ENCODE measurements at places on chromosomes 6 and 20.

DNA sequence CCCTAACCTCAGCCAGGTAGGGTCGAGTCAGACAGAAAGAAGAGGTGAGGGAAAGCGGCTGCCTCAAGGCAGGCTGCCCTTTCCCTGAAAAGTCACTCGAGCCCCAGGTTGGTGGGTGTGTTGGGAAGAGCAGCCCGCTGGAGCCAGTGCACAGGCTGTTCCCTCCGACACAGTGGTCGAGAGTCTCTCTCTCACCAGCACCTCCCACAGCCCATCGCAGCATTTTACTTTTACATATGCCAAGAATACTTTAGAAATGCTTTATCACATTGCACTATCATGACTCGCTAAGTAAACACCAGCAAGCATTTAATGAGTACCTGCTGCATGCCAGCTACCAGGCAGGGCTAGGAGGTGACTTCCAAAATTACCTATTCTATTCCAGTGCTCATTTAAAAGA, 1.7 kb downstream of the PRPH2 start:
- peak; percentile 53 for DNase-seq

- DNase-seq, result peak; percentile 45
These were observed 46.8 kb downstream of the PYGB start for GRCh38 chr20:25294459-25295385.

GRCh38 chr6:74073429-74073828, 377.4 kb downstream of the CD109 start:
- DNase-seq, result peak; percentile 58

DNA sequence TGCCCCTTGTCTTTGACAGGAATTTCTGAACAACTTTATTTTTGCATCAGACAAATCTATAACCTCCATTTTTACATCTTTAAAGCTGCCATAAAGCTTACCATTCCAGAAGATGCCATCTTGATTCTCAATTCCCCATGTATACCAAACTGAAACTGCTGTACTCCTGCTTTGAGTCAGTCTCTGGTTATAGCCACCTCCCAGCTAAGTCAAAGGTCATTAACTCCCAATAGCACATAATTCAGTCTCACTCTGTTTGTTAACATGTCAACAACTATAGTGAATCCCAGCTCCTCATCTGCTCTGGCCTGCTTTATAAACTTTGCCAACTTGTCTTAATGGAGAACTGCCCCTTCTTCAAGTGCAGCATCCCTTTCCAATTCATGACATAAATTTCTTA, 343.6 kb downstream of the FRK start:
- DNase-seq, result no peak

GRCh38 chr20:35947489-35947888, 6.8 kb downstream of the SCAND1 start:
- DNase-seq, result peak; percentile 38

GRCh38 chr6:134634966-134635365, 314.9 kb downstream of the ALDH8A1 start:
- no peak for DNase-seq

GRCh38 chr20:41080866-41081265, 52.2 kb downstream of the TOP1 start:
- DNase-seq, result no peak

- no peak for DNase-seq
These were observed 15.5 kb downstream of the ZNF831 start for GRCh38 chr20:59178983-59179595.

DNA sequence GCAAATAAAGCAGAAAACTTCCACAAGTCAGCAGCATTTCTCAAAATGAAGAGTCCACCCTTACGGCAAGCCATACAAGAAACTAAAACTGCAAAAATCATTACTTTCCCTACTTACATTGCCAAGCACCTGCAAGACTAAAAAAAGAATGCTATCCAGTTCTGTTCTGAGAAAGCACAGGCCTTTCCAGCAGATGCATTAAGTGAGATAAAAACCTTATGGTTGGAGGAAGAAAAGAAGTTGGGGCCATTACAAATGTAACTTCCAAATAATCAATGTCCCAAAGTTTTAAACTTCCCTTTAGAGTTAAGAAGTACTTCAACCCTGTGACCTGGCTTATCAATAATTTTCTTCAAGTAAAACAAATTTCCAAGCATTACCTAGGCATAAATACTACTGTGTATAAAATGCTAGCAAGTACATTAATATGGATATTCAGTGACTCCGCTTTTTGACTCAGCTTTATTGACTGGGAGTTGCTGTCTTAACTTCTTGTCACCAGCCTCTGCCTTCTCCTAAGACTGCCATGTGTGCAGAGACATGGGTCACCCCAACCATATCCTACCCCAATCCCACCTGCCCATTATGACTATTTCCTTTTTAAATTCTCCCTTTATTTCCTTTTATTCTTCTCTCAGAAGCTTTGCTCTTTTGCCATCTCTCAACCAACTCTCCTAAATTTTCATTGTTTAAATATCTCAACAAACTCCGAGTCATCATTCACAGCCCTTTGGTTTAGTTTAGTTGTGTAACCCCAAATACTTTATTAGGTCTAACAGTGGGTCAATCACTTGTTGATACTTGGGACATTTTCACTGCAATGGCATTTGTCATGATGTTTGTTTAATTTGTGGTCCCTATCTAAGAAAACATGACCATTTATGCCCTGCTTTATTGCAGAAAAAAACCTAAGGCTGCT, 49.7 kb downstream of the SLC22A23 start:
- no peak for DNase-seq

- DNase-seq, result peak; percentile 35
These were observed 11.3 kb downstream of the SLC2A12 start for GRCh38 chr6:134041093-134041492.

DNA sequence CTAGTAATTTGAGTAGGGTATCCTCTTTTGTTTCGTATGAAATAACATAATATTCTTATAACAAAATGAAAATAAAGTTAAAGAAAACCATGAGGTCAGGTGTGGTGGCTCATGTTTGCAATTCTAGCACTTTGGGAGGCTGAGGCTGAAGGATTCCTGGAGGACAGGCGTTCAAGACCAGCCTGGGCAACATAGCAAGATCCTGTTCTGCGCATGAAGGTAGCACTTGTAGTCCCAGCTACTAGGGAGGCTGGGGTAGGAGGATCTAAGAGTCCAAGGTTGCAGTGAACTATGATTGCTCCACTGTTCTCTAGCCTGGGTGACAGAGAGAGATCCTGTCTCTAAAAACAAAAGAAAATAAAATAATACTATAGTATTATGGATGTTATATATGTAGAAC, 145.6 kb downstream of the PDSS2 start:
- no peak for DNase-seq

GRCh38 chr6:130020073-130020906, 1.9 kb downstream of the L3MBTL3 start:
- no peak for DNase-seq

- DNase-seq, result no peak
These were observed 6.8 kb downstream of the SLC29A1 start for GRCh38 chr6:44230034-44230675.

GRCh38 chr6:138405816-138406413, 1.9 kb downstream of the HEBP2 start:
- DNase-seq, result no peak

- DNase-seq, result no peak
These were observed 12.7 kb upstream of the SMLR1 start for GRCh38 chr6:130814506-130814905.

DNA sequence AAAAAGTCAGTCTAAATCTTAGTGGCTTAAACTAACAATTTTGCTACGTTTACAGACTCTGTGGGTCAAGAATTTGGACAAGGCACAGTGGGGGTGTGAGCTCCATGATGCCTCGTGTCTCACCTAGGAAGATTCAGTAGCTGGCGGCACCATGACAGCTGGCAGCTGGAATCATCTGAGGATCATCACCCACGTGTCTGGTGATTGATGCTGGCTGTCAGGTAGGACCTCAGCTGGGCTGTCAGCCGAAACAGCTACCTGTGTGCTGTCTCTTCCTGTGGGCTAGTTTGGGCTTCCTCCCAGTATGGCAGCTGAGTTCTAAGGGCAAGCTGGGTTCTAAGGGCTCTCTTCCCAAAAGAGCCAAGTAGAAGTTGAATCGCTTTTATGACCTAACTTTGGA, 26.4 kb upstream of the DLGAP4 start:
- no peak for DNase-seq

- peak; percentile 29 for DNase-seq
These were observed 1.1 kb downstream of the FBXO30 start for GRCh38 chr6:145813285-145814034.

GRCh38 chr20:4512891-4513550, 208.7 kb upstream of the PRND start:
- peak; percentile 98 for DNase-seq

DNA sequence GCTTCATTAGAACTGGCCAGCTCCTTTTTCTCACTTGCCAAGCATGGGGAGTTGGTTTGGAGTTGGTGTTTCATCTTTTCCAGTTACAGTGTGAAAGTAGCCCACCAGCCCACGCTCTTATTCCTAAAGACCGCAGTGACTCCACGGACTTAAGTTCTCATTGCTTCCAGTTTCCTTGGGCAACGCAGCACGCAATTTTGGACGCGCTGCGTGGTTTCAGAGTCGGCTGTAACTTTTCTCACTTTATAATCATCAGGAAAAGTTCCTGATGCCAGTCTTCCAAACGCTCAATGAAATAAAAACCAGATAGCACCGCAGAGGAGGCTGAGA, 381 bp upstream of the PEX7 start:
- no peak for DNase-seq

DNA sequence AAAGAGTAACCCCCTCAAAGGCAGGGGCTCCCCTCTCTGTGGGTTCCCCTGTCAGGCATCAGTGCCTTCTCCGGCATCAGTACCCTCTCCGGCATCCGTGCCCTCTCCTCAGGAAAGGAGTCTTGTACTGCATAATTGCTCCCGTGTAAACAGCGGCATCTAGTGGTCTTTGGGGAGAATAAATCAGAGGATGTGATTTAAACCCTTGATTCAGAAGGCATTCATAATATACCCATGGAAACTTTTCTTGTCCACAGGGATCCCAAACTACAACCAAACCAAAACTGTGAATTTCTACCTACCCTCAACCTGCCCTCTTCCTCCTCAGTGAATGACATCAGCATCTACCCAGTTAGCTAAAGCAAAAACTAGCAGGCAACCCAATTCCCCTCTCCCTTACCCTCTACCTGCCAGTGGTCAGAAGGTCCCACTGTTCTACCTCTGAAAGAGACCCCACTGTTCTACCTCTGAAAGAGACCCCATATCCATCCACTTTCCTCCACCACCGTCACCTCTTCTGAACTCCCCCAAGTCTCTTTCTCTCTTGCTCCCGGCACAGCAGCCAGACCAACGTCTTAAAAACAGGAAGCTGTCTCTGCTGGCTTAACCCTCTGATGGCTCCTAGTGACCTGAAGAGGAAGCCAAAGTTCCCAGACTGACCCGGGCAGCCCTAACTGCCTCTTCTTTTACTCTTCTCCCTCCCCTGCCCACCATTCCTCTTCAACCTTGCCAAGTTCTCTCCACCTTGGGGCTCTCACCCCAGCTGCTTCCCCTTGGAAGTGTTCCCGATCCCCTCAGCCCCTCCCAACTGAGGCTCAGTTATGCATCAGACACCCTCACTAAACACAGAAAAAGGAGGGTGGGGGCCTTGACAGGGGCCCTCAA, 27.2 kb downstream of the UBE2V1 start:
- peak; percentile 62 for DNase-seq

GRCh38 chr20:33305589-33306057, 22.6 kb downstream of the BPIFB1 start:
- DNase-seq, result peak; percentile 77

DNA sequence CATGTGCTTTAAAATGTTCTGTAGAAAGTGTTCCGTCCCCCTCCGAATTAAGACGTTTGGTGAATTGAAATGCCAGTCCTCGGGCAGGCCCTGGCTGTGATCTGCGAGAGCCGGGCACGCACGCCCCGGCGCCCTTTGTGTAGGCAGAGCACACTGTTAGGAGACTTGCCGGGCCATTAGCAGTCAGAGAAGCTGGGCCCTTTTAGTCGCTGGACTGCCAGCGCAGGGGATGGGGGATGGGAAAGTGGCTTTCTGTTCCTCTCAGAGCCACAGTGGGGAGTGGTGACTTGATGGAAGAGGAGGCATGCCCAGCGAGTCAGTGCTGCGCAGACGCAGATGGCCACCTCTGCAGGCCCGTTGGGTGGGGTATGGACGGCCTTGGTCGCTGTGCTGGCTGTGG, 2.2 kb downstream of the PPP1R3G start:
- no peak for DNase-seq

DNA sequence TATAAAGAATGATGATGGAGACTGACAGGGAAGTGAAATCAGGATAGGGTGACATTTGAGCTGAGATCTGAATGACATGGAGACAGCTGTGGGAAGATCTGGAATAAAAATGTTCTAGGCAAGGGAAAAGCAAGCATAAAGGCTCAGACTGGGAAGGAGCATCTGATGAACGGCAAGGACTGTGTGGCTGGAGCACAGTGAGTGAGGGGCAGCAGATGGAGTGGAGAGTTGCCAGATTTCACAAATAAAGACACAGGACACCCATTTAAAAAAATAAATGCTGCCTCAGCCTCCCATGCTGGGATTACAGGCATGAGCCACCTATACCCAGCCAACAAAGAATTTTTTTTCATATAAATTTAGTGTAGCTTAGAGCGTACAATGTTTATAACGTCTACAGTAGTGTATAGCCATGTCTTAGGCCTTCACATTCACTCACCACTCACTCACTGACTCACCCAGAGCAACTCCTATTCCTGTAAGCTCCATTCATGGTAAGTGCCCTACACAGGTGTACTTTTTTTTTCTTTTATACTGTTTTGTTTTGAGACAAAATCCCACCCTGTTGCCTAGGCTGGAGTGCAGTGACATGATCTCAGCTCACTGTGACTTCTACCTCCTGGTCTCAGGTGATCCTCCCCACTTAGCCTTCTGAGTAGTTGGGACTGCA, 2.4 kb upstream of the ZBTB24 start:
- DNase-seq, result no peak

DNA sequence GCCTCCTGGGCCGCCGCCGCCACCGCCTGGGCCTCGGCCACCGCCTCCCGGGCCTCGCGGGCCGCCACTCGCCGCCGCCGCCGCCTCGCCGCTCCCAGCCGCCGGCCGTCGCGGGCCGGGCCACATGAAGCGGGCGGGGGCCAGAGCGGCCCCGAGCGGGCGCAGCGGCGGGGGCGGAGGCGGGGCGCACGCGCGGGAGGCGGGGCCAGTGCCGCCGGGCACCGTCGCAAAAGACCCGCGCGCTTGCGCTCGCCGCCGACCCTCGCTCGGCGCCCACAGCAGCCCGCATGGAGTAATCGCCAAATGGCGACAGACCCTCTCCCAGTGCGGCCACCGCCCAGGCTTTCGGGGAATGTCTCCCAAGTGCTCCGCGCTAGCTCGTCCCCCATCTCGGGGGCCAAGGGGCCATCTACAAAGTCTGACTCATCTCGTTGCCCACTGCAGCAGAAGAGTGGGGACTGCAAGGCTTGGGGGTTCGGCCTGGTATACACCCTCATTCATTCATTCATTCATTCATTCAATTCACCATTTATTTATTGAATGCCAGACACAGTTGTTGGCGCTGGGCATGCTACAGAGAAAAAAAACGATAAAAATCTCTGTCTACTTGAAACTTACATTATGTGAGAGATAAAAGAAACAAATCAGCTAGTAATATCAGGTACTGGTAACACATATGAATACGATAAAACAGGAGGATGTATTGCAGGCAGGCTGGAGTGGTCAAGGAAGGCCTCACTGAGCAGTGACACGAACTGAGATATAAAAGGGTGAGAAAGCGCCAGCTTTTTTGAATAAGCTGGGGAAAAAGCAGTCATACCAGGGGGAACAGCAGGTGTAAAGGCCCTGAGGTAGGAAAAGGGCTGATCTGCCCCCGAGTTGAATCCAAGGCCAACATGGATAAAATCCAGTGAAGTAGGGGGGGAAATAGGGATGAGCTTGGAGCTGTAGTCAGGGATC, at the start of gene B4GALT5:
Gene B4GALT5, minus strand, starts transcription at position 126 of the 960 bp plus-strand sequence. CDS start 188 bp downstream, outside the sequence.
- peak; percentile 31 for DNase-seq

GRCh38 chr20:49318430-49319207, 40.8 kb upstream of the ZNFX1 start:
- no peak for DNase-seq

- no peak for DNase-seq
These were observed 88.4 kb downstream of the OLIG3 start for GRCh38 chr6:137405806-137406205.
